ENCODE measurements at places on chromosomes 5 and 9. TPM values are rescaled to one million over a fixed set of nuclear protein-coding genes. Genes with fewer than 3 reads are reported as not detected.

TICAM2 gene
- 11.5 TPM for total RNA-seq

NPR3 gene
- total RNA-seq: 21.4 TPM

TGFBI gene
- total RNA-seq: 464 TPM

ADRB2 gene
- 2.8 TPM for total RNA-seq

TLX3 gene
- total RNA-seq: not detected

CDH9 gene
- not detected for total RNA-seq

Measured in hair follicle dermal papilla cell (primary cell).